ENCODE measurements at places on chromosomes 5 and 9.

- no peak for DNase-seq
Observed at GRCh38 chr5:6713274-6714225, at the start of gene TENT4A. TSS of gene TENT4A (plus strand) at chr5:6713432. CDS start at chr5:6713984, 552 bp downstream.

DNA sequence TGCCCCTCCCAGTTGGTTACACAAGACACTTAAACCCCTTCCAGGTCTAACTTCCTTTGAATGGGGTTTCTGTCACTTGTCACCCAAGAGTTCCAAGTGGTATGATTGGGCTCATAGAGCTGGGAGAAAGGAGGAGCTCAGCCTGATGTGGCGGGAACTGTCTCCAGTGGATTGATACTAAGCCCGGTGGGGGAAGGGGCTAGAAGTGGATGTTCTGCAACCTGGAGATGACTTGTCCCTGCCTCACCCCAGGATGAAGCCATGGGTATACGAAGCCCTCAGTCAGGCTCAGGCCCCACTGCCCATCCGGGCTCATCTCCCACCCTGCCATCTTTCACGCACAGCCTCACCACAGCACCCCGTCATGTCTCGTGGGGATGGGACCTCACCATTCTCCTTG lies 203.9 kb downstream of the CDK5RAP2 start:
- no peak for DNase-seq

- no peak for DNase-seq
Observed at GRCh38 chr5:76765249-76765648, 49.3 kb downstream of the F2R start.

DNA sequence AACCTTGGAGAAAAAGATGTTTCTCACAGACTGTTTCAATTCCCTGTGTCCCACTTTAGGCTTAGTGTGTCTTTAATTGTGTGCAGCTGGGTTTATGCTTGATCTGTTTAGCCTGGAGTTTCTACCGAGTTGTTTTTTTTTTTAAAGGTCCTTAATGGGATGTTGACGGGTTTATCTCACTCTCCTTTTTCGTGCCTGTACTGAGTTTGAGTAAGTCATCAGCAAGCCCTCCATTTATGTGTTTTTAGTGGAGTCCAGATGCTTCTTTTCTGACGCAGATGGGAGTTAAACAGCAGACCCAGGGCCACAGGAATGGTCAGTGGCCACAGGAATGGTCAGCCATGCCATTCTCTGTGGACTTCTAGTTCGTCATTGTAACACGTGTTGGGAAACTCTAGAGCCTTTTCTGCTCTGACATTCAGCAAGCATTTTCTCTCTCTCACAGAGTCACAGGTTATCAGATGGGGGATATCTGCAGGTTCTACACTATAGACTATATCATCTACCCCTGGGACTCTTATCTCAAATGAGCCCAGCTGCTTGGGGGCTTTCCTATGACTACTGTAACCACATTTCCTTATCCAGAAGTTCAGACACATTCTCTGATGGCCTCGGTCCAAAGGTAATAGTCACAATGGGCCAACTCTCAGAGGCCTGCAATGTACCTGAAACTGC lies 190.5 kb downstream of the TTLL11 start:
- DNase-seq, result no peak

GRCh38 chr9:136875155-136875554 lies 9.0 kb upstream of the EDF1 start:
- DNase-seq, result no peak

- DNase-seq, result no peak
Observed at GRCh38 chr5:28542987-28543386, 1504.6 kb upstream of the CDH9 start.

DNA sequence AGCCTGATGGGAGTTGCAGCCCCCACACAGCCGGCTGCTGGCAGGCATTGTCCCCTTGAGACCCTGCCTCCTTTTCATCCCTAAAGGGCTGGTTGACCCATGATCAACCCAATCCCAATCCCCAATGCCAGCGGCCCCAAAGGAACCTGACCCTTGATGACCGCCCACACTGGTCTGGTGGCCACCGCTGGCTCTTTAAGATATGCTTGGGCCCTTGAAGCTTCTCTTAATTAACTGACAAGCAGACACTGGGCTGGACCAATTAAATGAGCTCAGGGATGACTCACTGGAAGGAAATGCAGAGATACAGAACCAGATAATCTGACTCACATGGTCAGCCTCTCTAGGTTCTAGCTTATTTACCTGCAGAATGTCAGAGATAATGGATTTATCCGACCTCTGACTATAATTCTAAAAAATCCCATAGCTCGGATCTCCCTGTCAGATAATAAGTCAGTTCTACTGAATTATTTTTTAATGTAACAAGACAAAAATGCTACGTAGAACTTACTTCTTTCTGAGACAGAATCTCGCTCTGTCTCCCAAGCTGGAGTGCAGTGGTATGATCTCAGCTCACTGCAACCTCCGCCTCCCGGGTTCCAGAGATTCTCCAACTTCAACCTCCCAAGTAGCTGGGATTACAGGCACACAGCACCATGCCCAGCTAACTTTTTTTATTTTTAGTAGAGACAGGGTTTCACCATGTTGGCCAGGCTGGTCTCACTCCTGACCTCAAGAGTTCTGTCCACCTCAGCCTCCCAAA lies 11.1 kb upstream of the MLANA start:
- no peak for DNase-seq

- no peak for DNase-seq
Observed at GRCh38 chr9:72935595-72935994, 17.3 kb downstream of the ALDH1A1 start.

- no peak for DNase-seq
Observed at GRCh38 chr5:179378441-179379271, 33.4 kb upstream of the ADAMTS2 start.

DNA sequence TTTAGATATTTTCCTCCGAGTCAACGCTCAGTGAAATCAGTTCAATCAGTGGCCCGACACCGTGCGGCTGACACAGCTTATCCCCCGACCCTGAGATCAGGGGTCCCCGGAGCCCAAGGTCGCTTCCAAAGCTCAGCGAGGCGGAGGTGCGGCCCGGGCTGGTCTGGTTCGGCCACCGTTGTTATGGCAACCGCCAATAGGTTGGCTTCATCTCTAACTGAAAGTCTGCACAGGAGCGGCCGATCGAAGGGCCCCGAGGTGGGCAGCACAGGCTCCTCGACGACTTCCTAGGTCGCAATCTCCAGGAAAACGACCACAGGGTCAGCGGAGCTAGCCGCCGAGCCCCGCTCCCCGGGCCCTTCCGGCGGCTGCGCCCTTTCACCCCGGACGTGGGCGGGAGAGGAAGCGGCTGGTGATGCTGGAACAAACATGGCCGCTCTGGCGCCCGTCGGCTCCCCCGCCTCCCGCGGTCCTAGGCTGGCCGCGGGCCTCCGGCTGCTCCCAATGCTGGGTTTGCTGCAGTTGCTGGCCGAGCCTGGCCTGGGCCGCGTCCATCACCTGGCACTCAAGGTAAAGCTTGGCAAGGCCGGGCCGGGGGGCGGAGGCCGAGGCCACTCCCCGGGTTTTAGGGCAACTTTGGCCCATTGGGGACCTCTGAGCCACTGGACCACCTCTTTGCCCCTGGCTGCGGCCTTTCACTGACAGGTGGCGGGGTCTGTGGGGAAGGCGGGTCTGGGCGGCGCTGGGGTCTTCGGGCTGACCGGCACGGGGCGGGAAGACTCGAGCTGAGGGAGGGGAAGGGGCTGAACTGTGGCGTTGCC lies at the start of gene GPR107:
Gene GPR107, plus strand, starts transcription at position 403 of the 821 bp plus-strand sequence. Its CDS starts 27 bp downstream, at position 430.
- peak; percentile 71 for DNase-seq

All from effector memory CD8-positive, alpha-beta T cell (primary cell).